Activated CD4-positive, alpha-beta T cell treated with anti-CD3 and anti-CD28 coated beads, Interleukin-2, Interleukin-6, amounts not matched to agents 100 ng/mL and 50 ng/mL, durations not matched to agents 16 hours and 8 hours (primary cell): ENCODE measurements at places on chromosomes 3 and 15.

GRCh38 chr3:120432150-120432860 is 18.5 kb downstream of the FSTL1 start:
- no peak for DNase-seq

DNA sequence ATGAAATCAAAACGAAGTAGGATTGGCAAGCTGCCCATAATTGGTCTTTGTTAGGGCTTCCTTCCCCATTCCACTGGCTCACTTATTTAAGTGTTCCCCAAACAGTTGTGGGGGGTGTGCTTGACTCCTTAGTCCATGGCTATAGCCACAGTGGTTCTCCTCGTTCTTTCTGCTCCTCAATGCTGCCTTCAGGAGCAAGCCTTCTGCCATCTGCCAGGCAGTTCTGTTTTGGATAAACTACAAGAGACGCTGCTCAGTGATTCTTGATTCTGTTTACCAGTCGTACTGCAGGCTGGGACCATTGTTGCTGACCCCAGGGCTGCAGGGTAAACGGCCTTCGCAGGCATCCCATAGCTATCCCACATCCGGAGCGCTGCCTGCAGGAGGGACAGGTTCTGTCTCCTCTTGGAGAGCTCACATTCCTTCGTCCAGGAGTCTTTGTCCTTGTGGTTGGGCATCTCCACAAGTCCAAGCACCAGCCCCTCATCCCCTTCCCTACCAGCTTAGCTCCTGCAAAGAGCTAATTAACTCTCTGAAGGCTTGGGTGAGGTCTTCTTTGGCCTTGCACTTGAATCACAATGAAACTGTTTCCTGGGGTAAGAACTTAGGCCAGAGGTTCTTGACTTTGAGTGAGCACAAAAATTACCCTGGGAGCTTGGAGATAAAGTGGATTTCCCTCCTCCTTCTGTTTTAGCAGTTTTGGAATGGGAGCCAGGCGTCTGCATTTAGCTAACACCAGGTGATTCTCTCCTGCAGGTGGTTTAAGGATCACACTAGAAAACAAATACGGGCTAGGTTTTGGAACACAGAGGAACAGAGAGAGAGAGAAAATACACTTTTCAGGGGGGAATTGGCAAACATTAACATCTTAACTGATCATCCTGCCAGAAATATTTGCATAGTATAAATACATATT is 114.9 kb downstream of the SV2B start:
- DNase-seq = no peak

DNA sequence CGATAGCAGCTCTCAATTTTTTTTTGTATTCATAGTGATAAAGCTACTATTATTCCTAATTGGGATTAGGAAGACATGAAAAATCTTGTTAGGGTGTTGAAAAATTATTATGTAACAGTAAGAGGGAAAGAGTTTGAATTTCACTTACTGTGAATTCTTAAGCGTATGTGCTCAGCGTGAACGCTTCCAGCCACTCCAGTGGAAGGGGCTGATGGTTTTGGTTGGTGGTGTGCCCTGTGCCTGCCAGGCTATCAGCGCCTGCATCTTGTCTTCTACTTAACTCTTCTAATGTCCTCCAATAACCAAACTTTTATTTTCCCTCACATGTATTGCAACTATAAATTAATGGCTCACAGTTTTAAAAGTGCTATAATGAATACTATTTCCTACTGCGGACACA is 22.5 kb downstream of the CDIN1 start:
- no peak for DNase-seq

DNA sequence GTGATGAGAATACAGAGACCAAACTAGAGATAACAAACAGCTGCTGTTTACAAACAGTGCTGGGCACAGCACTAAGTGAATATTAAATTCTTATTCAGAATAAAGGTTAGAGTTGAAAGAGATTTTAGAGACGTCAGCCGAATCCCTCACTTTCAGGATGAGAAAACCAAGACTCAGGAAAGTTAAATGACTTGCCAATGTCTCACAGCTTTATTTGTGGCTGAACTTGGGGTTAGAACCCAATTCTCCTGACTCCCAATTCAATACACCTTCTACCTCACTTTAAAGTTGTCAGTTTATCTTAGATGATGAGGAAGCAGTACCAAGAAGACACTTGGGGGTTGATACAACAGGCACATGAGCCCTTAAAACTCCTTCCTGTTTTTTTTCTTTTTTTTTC is 180.9 kb downstream of the GAP43 start:
- peak; percentile 28 for DNase-seq

- no peak for DNase-seq
Measured at GRCh38 chr3:142941373-142942123, 21.9 kb downstream of the PAQR9 start.

DNA sequence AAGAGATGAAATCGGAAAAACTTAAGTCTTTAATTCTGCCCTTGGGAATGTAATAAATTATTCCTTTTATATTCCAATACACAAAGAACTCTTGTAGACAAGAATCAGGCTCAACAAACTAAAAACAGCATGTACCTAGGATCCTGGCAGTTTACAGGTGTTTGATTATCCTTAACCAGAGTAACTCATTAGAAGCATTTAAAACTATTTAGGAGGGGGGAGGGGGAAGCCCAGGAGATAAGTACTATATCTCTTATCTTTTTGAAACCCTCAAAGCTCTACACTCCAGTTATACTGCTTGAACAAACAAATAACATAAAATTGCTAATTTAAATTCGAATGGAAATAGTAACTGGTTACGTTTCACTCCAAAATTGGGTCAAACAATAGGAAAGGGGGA is 1.9 kb downstream of the CNBP start:
- DNase-seq = no peak
